Fibroblast of the aortic adventitia (primary cell): ENCODE measurements at places on chromosomes 2 and 18. TPM values are rescaled to one million over a fixed set of nuclear protein-coding genes. Genes with fewer than 3 reads are reported as not detected.

The CCDC141 gene
- 1.8 and 2.7 TPM in 2 replicates for total RNA-seq

The MPP4 gene
- total RNA-seq: 0.33 and 4.0 TPM in 2 replicates

The LAMA1 gene
- 3.5 and 30.1 TPM in 2 replicates for total RNA-seq

The FAP gene
- total RNA-seq: 150 and 228 TPM in 2 replicates

The HOXD11 gene
- total RNA-seq: not detected in 2 replicates

The GCG gene
- total RNA-seq: not detected in 2 replicates

The C2orf42 gene
- total RNA-seq: 12.8 and 26.9 TPM in 2 replicates

The GCKR gene
- 4.5 and 4.9 TPM in 2 replicates for total RNA-seq

The GPAT2 gene
- 10.2 TPM in 1 of 2 replicates, not detected in the other for total RNA-seq

The TMEM198 gene
- 1.1 and 2.8 TPM in 2 replicates for total RNA-seq

The BCL11A gene
- 0.09 TPM in 1 of 2 replicates, not detected in the other for total RNA-seq

The SDC1 gene
- 4.6 and 13.0 TPM in 2 replicates for total RNA-seq

DNA sequence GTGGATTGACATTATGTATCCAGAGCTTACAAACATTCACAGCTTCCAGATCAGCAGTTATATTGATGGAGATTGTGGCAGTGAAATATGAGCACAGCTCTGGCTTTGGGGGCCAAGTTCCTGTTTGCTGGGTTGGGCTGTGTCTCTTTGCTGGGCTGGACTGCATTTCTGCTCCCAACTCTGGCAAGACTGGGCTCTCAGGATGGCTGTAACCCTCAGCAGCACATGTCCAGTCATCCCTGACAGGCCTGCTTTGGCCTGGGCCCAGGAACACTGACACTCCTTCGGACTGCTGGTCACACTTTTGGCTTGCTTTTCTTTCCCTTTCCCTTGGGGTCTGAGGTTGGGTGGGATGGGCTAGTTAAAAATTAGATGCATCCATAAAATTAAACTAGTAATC, 17.9 kb upstream of the VPS4B start:
- peak; percentile 34 for DNase-seq

DNA sequence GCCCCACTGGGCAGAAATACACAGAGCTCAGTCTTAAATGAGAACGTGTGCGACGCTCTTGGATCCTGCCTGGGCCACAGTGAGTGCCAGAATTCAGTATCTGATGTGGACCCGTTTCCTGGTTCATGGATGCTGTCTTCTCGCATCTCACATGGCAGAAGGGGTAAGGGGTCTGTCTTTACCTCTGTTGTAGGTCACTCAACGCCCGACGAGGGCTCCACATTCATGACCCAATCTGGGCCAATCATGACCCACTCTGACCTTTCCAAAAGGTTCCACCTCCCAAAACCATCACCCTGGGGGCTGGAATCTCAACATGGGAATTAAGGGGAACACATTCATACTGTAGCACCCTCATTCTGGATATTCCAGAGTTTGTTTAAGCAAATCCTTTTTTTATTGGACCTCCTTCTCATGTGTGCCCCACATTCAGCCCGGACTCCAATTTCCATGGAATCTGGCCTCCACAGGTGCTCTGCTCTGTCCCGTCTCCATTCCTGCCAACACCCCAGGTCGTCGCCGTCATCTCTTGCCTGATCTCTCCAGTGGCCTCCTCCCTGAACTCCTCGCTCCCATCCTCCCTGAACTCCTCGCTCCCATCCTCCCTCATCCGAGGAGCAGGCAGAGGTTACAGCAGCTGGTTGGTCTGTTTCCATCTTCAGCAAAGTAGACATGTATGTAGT, 78.9 kb upstream of the OTOS start:
- DNase-seq: no peak

DNA sequence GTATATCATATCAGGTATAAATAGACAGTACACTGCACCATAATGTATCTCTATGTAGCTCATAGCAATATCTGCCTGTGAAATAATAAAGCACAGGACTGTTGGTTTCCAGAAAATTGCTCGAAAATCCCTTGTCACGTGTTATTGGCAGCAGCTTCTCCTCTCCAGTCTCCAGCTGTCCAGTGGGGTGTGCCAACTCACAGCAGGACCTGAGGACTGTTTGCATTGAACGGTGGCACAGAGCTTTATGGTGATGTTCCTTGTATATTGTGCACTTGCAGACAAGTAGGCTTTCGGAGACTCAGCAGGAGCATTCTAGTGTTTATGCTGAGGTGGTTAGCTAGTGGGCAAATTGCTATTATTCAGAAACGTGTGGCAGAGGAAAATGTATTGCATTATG, 182.2 kb upstream of the ATP5MC3 start:
- no peak for DNase-seq

- no peak for DNase-seq
Observed at GRCh38 chr2:109279243-109279860, 150.3 kb downstream of the SH3RF3 start.

- no peak for DNase-seq
Observed at GRCh38 chr2:222825031-222825430, 35.8 kb upstream of the ACSL3 start.

GRCh38 chr2:104378853-104379374, 475.0 kb upstream of the POU3F3 start:
- no peak for DNase-seq

DNA sequence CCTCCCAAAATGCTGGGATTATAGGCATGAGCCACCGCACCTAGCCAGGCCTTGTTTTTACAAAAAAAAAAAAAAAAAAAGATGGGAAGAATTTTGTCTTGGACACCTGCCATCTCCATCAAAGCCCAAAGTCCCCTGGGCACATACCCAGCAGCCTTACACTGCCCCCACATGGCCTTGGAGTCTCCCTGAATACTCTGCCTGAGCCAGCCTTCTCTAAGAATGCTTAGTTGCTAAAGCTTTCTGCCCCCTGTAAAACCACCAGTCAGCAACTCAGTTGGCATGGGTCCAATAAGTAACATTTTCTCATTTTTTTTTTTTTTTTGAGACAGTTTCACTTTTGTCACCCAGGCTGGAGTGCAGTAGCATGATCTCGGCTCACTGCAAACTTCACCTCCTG, 40.6 kb downstream of the SPC25 start:
- peak; percentile 37 for DNase-seq

DNA sequence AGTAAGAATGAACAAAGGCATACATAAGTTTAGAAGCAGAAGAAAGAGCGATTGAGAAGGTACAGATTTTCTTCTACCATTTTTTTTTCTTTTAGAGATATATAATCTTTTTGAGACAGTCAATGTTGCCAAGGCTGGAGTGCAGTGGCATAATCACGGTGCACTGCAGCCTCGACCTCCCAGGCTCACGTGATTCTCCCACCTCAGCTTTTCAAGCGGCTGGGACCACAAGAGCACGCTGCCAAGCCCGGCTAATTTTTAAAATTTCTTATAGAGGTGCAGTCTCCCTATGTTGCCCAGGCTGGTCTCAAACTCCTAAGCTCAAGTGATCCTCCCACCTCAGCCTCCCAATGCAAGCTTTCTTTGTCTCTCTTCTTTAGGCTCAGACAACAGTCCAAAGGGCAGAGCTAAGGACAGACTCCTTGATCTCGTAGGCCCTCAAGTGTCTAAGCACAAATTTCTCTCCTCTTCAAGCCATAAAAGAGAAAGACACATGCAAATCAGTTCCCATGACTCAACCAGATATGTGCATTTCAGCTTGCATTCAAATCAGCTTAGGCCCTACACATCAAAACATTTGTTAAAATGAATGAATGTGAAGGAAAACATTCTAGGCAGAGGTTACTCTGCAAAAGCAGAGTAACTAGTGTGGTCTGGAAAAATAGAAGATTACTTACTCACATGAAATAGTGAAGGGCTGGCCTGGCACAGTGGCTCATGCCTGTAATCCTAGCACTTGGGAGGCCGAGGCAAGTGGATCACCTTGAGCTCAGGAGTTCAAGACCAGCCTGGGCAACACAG, 18.0 kb downstream of the ITSN2 start:
- no peak for DNase-seq

DNA sequence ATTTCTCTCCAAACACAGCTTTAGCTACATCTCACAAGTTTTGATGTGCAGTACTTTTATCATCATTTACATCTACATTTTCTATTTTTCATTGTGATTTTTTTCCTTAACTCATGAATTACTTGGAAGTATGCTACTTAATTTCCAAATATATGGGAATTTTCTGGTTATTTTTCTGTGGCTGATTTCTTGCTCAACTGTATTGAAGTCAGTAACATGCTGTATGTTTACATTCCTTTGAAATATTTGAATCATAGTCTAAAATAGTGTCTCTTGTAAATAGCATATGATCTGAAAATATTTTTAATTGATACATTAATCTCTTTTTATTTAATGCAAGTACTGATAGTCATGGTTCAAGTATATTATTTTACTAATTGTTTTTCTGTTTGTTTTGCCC, 26.0 kb upstream of the GALNT5 start:
- DNase-seq: peak; percentile 16

- DNase-seq: no peak
Observed at GRCh38 chr2:230668184-230668938, 44.3 kb upstream of the CAB39 start.

GRCh38 chr2:218991674-218992168, 1.5 kb downstream of the CRYBA2 start:
- peak; percentile 37 for DNase-seq

GRCh38 chr2:27807476-27807875, 36.0 kb downstream of the MRPL33 start:
- peak; percentile 51 for DNase-seq

GRCh38 chr2:128643221-128644065, 324.8 kb upstream of the HS6ST1 start:
- DNase-seq: no peak

- no peak for DNase-seq
Observed at GRCh38 chr2:189267491-189267890, 87.9 kb upstream of the COL5A2 start.

GRCh38 chr2:100059638-100060037, 82.8 kb downstream of the AFF3 start:
- no peak for DNase-seq

DNA sequence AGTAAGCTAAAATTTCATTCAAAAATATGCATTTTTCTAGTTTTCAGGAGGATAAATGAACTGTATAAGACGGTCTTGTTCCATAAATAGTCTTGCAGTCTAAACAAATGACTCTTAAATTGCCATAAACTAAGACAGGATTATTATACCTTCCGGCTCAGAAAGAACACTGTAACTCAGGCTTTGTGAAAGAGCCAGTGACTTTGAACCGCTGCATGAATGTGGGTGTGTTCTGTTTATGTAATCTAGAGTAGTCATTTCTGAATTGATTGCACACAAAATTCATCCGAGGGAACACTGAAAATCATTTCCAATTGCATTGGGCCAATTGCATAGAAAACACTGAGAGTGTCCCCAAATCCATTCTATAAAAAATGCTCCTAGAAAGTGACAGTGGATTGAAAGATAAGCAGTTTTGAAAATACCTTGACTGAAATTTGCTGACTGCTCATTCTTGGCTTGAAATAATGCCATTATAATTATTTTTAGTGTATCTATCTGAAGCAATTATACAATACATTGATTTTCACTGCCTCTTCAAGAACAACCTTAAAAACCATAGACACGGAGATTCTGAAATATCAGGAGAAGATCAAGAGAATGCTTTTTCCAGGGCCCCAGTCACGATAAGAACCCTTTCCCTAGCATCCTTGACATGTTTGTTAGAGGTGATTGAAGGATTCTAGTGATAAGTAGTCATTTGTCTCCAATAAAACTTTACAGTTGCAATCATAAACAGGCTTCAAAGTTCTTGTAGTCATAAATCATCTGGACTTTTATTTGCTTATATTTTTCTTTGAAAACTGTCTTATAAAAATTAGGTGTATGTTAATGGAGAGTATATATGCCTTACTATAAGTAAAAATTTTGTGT, 55.4 kb downstream of the CNTNAP5 start:
- DNase-seq: no peak

DNA sequence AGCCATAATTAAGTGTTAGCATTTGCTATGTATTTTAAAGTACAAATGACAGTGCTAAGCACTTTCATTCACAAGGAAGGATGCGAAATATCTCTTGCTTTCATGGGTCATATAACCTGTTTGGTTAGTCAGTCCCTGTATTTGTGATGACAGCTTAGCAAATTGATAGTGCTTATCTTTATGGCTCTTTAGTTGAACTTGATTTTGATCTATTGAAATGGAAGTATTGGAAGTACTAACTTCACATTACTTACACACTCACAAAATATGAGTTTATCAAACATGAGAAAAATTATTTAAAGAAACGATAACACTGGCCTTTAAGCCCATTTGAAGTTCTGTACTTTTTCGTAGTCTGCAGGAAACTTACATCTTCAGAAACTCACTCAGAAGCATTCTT, 97.4 kb upstream of the NEUROD1 start:
- no peak for DNase-seq

DNA sequence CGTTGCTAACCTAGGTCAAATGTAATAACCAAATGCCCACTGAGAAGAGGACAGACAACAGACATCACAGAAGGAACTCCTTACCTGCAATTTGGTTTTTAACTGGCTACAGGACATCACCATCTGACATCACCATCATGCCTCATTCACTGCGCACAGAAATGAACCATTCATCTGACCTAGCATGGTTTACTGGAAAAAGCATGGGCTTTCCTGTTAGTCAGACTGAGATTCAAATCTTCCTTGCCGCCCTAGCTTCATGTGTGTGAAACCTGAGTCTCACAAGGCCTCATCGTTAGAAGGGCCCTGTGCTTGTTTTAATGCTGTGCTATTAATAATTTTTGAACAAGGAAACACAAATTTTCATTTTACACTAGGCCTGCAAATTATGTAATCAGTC, 1.1 kb upstream of the HIBCH start:
- DNase-seq: no peak

DNA sequence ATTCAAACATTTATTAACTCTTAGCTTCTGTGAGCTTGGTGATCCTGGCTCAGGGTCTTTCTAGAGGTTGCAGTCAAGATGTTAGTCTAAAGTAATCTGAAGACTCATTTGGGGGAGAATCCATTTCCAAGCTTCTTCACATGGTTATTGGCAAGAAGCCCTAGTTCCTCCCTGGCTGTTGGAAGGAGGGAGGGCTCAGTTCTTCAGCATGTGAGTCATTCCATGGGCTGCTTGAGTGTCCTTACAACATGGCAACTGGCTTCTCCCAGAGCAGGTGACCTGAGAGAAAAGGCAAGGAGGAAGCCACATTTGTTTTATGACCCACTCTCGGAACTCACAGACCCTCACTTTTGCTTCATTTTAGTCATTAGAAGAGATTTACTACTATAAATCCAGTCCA, 10.6 kb upstream of the C2orf74 start:
- DNase-seq: peak; percentile 28

GRCh38 chr2:15315411-15315810, 245.7 kb downstream of the NBAS start:
- no peak for DNase-seq

GRCh38 chr18:9577361-9577760, 37.0 kb downstream of the PPP4R1 start:
- DNase-seq: no peak

DNA sequence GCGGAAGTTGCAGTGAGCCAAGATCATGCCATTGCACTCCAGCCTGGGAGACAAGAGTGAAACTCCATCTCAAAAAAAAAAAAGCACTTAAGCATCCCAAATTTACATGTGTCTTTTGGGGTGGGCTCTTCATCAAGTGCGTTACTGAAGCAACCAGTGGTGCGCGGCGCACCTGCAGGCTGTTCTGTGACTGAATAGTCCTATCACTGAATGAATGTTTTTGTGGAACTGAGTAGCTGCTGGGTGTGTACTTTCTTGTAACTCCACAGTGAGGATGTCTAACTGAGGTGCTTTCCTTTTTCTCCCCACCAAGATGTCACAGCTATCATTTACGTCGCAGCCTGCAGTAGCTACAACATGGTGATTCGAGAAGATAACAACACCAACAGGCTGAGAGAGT, 17.0 kb downstream of the CHMP1B start:
- DNase-seq: no peak
